Brain pericyte (primary cell): ENCODE measurements at places on chromosomes 4 and X.
A peak's percentile ranks its signal among the peaks of the same experiment; 100 is the strongest.

DNA sequence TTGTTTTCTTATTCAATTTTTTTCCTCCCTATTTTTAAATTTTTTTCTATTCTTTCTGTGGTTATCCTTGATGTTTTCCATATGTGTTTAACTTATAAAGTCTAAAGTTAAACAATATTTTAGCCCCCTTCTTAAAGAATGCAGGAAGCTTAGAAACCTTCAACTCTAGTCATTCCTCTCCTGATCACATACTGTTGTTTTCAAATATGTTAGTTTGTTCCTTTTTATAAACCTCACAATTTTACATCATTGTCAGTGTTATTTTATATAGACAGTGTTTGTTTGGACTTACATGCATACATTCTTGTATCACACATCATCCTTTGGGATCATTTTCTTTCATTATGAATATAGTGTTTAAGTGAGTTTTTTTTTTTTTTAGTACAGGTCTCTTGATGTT lies 31.6 kb downstream of the KANTR start:
- DNase-seq, result no peak

DNA sequence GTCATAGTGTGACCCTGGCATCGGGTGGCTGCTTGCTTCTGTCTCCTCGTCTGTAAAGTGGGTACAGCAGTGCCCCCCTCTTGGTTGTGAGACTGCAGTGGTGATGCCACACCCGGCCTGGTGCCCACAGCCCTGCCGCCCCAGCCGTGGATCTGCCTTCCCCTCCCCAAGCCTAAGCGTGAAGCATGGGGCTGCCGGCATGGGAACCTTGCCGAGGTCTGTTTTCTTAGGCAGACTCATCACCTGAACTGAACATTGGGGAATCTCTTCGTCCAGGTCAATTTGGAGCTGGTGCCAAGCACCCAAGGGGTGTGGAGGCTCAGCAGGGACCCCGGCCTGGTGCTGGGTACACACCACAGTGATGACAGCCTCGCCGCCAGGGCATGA lies 108.4 kb downstream of the PSAPL1 start:
- DNase-seq, result no peak

DNA sequence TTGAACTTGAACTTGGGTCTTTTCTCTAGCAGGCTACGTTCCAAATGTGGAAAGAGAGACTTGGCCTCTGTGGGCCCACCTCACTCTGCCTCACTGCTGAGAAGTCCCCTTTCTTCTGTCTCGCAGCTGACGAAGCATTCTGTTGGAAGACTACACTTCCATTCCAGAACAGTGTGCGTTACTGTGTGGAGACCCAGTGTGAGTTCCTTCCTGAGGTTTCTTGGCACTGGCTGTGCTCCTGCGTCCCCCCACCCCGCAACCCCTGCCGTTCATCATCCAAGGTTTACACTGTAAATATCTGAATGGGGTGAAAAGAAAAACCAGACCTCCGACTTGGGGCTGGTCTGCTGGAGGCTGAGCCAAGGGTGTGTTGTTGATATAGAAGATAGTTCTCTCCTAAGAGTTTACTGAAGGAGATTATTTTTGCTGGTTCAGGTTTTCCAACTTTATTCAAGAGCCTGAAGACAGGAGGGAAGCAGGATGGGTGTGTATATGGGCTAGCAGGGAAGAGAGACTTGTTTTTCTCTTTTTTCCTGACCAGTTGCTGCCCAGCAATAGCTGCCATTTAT lies 34.7 kb downstream of the NHSL2 start:
- DNase-seq, result peak; percentile 42

DNA sequence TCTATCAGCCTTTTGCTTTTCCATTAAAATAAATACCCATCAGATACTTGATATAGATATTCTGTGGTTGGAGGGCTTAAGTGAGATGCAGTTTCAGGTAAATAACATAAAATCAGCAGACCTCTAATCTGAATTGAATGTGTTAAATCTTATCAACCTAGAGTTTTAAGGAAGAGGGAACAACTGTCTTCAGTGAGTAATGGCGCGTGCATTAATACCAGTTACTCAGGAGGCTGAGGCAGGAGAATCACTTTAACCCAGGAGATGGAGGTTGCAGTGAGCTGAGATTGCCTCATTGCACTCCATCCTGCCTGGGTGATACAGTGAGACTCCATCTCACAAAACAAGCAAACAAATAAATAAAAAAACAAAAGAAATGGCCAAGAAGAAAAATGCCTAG lies 54.3 kb downstream of the FAT4 start:
- DNase-seq, result no peak

GRCh38 chr4:74631988-74632387 lies 162.3 kb downstream of the BTC start:
- DNase-seq, result no peak

GRCh38 chr4:111959222-111959621 lies 186.0 kb upstream of the FAM241A start:
- no peak for DNase-seq

GRCh38 chrX:16664074-16664473 lies 14.1 kb downstream of the S100G start:
- DNase-seq, result no peak

- no peak for DNase-seq
Observed at GRCh38 chr4:2074588-2074987, 15.5 kb downstream of the NAT8L start.

DNA sequence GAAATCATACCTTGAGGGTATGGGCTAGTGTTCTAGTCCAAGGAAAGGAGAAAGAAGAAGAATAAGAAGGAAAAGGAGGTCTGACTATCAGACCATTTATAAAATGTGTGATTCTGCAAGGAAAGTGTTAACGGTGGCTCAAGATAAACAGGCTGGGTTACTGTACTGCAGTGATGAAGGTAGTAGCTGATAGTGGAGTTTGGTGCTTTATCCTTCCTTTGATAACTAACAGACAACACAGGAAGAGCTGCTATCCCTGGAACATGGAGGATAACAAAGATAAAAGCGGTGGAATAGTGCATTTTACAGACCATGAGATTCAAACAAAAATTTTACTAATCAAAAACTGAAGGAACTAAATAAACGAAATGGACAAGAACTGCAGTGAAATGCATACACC lies 2.6 kb downstream of the UNC5C start:
- DNase-seq, result no peak

DNA sequence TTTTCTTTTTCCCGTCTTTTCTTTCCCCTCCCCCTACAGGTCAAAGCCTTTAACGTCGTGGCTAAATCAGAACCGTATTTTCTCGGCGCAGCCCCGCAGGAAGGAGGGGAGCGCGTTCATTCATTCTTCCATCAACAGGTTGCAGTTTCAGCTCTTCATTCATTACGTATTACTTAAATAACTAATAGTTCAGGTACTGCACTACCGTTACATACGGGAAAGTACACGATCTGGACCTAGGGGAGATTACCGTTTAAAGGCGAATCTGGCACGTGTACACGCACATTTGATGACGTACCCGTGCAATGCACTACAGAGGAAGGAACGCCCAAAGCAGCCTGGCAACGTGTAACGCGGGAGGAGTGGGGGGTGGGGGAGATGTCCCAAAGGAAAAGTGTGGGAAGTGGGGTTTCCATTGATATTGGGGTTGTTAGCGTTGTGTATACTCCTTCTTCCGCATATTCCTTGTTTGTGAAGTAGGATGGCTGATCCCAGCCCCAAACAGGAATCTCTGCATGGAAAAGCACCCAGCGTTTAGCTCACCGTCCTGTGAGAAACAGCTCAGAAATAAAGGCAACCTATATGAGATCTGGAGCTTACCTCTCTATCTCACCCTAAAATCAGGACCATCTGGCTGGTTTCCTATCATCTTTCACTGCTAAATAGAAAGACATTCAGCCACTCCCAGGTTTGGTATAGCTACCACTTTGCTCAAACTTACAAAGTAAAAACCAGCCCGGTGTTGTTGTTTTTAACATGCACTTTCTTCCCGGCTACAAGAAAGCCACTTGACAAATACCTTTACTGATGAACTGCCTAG lies 585 bp upstream of the SEC24D start:
- DNase-seq, result no peak

DNA sequence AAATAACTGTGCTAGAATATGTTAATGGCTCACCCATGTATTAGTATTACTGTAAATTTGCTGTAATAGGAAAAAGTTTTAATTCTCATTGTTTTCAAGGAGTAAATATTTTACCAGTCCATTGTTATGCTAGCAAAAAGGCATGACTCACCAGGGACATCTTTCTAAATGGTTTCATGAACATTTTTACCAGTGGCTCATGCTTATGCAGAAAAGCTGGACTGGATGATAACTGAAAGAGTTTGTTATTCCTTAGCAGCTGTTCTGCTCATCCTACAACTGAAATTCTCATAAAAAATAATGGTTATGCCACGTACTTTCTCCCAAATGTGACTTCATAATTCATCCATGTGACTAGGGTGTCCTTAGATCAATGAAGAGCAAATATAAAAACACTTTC lies 111.9 kb upstream of the PCDH18 start:
- DNase-seq, result no peak

DNA sequence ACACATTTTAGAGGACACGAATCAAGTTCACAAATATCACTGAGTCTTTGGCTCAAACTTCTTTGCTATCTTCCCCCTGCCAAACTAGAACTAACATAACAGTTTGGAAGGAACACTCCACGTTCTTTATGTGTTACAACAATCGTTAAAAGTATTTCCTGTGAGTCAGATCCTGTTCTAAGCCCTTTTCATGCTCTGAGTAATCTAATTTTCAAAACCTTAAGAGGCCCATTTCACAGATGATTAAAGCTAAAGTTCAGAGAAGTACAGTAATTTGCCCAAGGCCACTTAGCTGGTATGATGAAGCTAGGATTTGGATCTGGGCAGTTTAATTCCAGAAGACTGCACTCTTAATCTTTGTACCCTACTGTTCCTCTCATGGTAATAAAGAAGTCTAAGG lies 854.4 kb upstream of the INTU start:
- DNase-seq, result no peak
